ENCODE measurements at places on chromosomes 2 and 18. TPM values are rescaled to one million over a fixed set of nuclear protein-coding genes. Genes with fewer than 3 reads are reported as not detected.

FRZB gene
- total RNA-seq: 1.4 TPM

DOK6 gene
- 0.76 TPM for total RNA-seq

CYBRD1 gene
- total RNA-seq: 568 TPM

DTNA gene
- total RNA-seq: 1.8 TPM

RND3 gene
- total RNA-seq: 497 TPM

ST3GAL5 gene
- total RNA-seq: 9.4 TPM

TPO gene
- total RNA-seq: not detected

USP34 gene
- 136 TPM for total RNA-seq
